ENCODE measurements at places on chromosomes 5 and 9.

DNA sequence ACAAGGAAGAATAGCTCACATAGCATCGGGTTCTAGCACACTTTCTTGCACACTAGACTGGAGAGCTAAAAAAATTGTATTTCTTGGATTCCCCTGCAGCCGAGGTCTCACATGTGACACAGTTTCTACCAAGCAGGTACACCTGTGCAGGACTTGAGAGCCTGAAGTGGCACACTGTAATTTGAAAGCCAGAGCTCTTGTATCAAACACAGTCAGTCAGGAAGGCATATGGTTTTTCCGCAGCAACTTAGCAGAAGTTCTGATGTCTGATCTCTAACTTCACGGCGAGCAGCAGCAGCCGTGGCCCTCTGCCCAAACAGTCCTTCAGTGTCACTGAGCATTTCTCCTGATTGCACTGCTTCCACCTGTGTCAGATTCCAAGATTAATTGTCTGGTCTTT, 25.5 kb downstream of the TMEM245 start:
- DNase-seq = no peak

DNA sequence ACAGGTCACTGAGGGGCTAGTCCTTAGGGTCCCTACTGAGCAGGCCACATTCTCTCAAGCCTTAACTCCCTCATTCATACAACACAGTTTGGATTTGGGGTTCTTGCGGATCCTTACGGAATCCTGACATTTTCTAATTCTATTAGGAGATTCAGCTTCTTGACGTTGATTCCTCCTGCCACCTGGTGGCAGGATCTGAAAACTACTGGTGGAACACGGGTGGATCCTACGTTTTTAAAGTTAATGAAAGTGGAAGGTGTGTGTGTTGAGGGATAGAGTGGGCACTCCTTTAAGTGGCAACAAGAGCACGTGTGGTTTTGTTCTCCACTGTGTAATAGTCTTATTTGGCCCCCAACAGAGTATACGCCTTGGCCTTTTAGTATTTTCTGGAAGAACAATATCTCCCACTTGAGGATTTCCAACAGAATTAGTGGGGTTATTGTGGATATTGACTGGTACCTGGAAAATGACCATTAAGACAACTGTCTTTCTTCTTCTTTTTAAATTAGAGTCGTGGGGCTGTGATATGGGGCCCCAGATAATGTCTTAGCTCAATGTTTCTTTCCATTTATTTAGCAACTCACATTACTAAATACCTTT, 25.2 kb downstream of the SLC28A3 start:
- no peak for DNase-seq

DNA sequence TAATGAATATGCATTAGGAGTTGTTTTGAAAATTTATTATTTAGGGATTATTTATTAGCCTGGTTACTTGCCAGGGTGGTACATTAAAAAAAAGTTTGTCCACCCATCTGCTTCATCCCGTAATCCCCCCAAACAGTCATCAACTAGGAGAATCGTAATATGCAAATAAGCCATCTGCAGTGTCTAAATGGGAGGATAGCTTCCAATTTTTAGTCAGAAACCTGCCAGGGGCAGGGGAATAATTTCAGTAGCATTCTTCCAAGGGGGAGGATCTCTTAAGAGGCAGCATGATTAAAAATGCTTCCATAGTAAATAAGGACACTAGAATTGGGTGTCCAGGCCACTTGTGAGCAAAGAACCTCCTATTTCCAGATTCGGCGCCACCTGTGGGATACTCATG, 43.3 kb downstream of the SH3GL2 start:
- no peak for DNase-seq

DNA sequence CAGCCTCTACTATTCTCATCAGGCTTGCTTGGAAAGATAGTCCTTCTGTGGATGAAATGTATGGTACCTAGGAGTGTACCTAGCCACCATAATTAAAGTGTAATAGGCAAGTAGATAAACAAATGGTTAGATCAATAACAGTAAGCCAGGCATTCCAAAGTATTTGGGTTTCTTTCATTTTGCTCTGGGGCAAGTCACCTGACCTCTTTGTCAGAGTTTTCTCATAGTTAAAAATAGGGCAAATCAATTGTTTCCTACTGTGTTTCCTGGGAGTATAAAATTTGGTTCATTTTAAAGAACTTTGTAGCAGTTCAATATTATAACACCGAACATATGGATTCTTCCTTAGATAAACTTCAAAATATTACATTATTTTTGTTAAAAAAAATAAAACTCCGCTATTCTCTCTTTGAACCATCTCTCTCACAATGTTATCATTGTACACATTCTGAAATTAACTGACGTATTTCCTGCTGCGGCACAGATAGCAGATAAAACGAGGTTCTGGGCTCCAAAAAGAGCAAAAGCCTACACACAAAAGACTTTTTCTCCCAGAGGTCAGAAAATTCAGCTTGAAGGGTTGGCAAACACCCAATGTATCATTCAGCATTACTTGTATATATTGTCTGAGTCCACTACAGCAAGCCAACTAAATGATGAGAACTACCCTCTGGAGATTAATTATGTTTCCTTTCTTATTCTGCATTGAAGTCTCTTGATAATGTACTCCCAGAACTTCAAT, 267.9 kb downstream of the COX7C start:
- no peak for DNase-seq

- no peak for DNase-seq
Measured at GRCh38 chr9:136317695-136318094, 9.6 kb upstream of the GPSM1 start.

GRCh38 chr5:135042595-135042994, 8.6 kb upstream of the PITX1 start:
- DNase-seq = no peak

GRCh38 chr5:150026682-150027172, 26.2 kb downstream of the HMGXB3 start:
- DNase-seq = no peak

GRCh38 chr5:5192681-5193080, 52.6 kb downstream of the ADAMTS16 start:
- no peak for DNase-seq
